GM10248 (cell line): ENCODE measurements at places on chromosomes 16 and 17.

GRCh38 chr16:29745121-29745852, 503 bp downstream of the C16orf54 start:
- DNase-seq = peak; percentile 78

GRCh38 chr17:17752089-17752820, 71.0 kb downstream of the RAI1 start:
- DNase-seq = peak; percentile 99

- no peak for DNase-seq
Observed at GRCh38 chr17:50122945-50123344, 7.0 kb downstream of the SAMD14 start.

DNA sequence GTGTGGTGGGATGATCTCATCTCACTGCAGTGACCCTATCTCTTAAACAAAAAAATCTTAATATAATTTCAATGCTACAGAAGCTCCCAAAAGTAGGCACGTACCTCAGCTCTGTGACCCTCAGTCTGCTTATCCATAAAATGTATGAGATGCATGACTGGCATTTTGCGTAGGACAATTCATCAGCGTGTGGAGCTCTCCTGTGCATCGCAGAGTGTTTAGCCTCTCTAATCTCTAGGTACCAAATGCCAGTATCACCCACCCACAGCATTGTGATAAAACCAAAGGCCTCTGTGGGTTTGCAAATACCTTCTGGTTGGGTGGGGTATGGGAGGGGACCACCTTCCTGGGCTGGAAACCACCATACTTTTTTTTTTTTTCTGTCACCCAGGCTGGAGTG, 19.0 kb upstream of the TUBG2 start:
- no peak for DNase-seq

DNA sequence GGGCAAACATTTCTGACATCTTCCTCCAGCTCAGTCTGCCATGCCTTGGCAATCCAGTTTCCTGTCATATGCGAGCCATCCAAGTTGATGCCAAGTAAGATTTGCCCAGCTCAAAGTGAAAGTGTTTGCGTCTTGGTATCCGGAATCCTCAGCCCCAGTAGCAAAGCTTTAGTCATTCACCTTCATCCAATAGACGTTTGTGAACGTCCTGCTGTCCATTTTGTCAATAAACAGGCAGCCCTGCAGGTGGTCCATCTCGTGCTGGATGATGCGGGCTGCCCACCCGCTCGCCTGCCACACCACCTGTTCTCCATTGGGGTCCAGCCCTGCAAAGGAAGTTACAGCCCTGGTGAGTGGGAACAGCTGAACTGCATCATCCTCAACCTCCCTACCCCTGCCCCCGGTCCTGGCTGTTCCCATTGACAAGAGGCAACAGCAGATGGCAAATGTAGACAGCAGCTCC, 1.5 kb downstream of the PDF start:
- no peak for DNase-seq

DNA sequence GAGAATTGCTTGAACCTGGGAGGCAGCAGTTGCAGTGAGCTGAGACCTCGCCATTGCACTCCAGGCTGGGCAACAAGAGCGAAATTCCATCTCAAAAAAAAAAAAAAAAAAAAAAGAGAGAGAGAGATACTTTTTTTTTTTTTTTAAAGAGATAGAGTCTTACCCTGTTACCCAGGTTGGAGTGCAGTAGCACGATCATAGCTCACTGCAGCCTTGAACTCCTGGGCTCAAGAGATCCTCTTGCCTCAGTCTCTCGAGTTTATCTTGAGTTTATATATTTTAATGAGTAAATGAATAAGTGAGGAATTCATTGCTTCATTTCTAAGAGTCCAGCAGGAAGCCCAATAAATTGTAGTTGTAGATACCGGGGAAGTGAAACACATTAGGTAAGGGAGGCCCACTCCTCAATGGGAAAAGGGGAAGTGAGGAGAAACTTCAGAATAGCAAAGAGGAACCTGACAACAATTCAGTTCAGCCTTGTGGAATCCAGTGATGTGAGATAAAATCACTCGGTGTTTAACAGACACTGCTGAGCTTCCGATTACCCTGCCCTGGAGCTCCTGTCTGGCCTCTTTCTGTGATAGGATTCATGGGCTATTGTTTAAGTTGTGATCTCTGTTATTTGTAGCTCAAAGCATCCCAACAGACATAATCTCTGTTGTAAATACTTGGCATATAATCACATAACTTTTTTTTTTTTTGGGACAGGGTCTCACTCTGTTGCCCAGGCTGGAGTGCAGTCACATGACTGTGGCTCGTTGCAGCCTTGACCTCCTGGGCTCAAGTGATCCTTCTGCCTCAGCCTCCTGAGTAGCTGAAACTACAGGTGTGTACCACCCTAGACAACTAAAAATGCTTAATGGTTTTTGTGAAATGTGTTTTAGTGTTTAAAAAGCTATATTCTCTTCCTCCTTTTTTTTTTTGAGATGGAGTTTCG, 15.8 kb upstream of the ITGAM start:
- DNase-seq = peak; percentile 59

DNA sequence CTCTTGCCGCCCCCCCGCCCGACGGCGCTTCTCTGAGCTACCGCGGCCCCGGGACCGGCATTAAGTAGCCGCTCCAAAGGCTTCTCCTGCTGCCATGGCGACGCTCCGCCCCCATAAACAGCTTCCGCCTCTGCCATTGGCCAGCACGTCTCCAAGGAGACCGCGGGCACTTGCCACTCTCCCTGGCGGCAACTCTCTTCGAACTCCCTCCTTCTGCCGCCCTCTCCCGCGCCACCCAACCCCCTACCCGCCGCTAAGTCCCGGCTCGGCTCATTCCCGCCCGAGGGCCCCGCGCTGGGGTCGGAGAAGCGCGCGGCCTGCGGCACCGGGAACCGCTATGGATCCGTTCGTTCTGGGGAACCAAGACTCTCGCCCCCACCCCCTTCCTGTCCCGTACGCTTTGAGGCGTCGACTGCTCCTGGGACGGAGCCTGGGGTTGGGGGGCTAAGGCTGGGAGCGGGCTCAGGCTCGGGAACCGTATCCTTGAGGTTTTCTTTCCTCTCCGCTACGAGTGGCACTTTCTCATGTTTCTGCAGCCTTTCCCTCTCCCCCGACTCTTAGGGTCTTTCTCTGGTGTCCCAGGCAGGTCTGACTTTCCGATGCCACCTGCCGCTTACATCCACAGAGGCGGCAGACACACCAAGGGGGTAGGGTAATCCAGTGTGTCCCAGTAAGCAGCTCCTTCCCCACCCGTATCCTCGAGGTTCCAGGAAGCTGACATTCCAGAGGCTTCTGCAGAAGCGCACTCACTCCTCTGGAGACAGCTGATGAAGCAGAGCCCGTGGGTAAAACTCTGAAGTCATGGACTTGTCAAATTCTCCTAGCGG, at the start of gene FOXJ1:
FOXJ1 (minus strand) TSS at position 34 of the 827 bp plus-strand sequence. CDS start 850 bp downstream, outside the sequence.
- peak; percentile 95 for DNase-seq

DNA sequence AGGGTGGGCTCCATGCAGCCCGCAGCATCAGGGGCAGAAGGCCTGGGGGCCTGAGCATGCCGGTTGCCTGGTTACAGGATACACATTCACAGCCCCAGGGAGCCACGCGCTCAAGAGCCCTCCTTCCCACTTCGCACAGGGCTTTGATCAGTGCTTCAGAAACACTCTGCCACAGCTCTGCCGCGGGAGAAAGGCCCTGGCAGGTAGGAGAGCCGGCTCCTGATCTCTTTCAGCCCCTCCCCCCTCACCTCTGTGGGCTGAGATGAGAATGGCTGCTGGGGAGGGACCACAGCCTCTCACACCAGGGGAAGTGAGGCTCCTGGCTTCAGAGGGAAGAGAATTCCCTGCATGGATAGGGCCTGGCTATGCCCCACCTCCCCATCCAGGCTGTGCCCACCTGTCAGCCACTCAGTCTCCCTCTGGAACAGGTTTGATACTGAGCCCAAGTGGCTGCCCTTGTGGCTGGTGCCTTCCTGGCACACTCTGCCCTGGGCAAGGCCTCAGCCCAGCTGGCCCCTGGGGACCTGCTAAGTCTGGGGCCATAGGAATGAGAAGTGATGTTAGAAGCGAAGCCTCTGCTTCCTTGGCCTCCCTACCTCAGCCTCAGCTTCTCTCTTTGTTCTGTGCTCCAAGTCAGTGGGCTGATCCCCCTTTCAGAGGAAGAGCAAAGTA, 8.6 kb downstream of the DOK4 start:
- no peak for DNase-seq
